ENCODE measurements at places on chromosomes 7 and 10.

- no peak for DNase-seq
These were observed 16.8 kb downstream of the OSBPL3 start for GRCh38 chr7:24963218-24963617.

DNA sequence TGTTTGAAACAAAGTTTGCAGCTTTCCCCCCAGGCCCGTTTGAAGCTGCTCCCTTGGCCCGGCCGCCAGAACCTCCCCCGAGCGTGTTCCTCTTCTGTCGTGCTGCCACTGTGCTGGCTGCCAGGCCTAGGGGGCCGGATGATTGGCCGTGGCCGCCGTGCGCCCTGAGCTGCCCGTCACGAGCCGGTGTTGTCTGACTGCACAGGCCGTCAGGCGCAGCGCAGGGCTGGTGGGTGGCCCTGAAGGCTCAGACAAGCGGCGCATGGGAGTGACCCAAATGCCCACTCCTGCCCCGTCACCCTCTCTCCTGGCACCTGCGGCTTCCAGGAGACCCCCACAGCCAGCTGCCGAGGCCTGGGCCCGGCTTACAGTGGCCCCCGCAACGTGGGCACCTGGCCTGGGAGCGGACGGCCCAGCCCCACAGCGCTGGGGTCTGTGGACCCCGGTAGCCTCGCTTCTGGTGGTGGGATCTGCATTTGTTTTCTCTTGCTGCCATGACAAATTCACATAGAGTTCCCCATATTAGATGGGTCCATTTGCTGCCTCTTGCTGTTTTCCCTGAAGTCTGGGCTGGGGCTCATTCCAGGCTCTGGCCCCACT, 13.1 kb downstream of the JAKMIP3 start:
- DNase-seq = no peak

GRCh38 chr7:34075523-34076370, 170.4 kb downstream of the BMPER start:
- DNase-seq = no peak

- no peak for DNase-seq
These were observed 525.0 kb upstream of the SEMA3D start for GRCh38 chr7:85711894-85712293.

- DNase-seq = no peak
These were observed 12.3 kb downstream of the ZNF316 start for GRCh38 chr7:6649241-6649961.

DNA sequence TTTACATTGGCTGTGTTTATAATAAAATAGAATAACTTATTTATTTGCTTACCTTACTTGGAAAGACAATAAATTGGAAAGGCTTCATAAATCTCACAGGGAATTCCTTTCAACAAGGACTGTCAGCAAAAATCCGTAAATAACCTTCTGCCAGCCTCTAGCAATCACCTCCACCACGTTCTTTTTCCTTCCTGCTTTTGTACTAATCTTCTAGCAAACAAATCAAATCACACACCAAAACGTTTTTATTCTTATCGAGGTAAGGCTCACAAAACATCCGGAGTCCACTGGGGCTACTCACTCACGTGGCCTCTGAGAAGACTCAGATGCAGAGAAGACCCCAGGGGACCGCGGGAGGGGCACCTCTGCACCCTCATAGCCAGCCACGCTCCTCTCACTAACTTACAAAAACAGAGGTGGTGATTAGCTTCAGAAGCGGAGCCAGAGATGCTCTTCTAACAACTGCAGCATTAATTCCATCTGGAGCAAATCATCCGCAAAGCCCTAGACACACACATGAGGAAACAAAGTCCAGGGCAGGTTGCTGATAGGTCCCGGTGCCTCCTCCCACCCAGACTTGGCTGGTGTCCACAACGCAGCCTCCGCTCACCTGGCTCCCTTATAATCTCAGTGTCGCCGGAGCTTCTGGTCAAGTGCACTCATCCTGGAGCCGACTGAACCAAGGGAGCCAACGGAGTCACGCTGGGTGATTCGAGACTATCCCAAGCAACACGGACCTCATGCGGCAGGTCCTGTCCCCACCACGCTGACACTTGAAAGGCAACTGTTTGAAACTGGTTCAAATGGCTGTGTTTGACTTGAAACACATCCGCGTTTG, 22.5 kb downstream of the CTBP2 start:
- DNase-seq = no peak

DNA sequence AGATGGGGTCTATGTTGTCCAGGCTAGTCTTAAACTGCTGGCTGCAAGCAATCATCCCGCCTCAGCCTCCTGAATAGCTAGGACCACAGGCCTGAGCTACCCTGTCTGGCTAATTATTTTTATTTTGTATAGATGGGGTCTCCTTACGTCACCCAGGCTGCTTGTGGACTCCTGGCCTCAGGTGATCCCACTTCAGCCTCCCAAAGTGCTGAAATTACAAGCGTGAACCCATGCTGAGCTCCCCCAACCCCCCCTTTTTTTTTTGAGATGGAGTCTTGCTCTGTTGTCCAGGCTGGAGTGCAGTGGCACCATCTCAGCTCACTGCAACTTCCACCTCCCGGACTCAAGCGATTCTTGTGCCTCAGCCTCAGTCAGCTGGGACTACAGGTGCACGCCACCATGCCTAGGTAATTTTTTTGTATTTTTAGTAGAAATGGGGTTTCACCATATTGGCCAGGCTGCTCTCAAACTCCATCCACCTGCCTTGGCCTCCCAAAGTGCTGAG, 25.4 kb downstream of the FAM25A start:
- no peak for DNase-seq

- DNase-seq = no peak
These were observed 165.0 kb upstream of the CNTNAP2 start for GRCh38 chr7:145951566-145951965.

- DNase-seq = no peak
These were observed 233.9 kb upstream of the CACNA2D1 start for GRCh38 chr7:82677493-82677892.
